NCI-H2107 (cell line): ENCODE measurements at places on chromosomes 1 and 21.
A peak's percentile ranks its signal among the peaks of the same experiment; 100 is the strongest.

GRCh38 chr1:212147581-212148033, 112.1 kb downstream of the DTL start:
- DNase-seq, result peak; percentile 82

DNA sequence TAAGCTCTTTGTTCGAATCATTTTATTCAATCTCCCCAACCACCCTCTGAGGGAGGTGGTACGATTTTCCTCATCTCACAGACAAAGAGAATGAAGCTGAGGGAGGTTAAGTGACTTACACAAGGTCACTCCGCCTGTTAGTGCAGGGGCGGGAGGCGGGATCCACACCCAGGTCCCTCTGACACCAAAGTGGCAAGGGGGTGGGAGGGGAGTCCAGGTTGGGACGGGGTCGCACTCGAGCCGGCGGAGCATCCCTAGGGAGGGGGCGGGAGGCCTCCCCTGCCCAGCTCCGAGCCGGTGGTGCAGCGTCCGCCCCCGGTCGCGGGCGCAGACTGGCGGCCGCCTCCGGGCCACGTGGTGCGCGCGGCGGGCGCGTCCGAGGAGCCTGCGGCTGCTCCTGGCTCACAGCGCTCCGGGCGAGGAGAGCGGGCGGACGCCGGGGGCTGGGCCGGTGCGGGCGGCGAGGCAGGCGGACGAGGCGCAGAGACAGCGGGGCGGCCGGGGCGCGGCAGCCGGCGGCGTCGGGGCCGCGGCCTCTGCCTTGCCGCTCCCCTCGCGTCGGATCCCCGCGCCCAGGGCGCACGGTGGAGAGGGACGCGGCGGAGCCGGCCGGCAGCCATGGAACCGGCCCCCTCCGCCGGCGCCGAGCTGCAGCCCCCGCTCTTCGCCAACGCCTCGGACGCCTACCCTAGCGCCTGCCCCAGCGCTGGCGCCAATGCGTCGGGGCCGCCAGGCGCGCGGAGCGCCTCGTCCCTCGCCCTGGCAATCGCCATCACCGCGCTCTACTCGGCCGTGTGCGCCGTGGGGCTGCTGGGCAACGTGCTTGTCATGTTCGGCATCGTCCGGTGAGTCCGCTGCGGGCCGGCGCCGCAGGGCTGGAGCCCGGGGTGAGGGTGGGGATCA, at the start of gene OPRD1:
TSS of gene OPRD1 (plus strand) at position 405 of the 903 bp plus-strand sequence. CDS start at position 619, 214 bp downstream.
- no peak for DNase-seq

DNA sequence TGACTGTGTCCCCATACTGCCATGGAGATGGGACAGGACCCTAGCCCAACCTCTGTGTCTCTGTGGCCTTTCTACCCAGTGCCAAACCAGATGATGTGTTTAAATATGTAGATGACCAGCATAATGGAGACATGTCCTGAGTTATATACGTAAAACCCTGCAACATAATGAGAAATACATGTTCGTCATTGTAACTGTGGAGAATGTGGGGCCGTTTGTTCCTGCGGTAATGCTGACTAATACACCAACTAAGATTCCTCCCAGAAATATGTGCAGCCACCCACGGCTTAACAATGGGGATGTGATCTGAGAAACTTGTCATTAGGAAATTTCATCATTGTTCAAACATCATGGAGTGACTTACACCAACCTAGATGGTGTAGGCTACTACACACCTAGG, 71.7 kb upstream of the SIM2 start:
- no peak for DNase-seq

DNA sequence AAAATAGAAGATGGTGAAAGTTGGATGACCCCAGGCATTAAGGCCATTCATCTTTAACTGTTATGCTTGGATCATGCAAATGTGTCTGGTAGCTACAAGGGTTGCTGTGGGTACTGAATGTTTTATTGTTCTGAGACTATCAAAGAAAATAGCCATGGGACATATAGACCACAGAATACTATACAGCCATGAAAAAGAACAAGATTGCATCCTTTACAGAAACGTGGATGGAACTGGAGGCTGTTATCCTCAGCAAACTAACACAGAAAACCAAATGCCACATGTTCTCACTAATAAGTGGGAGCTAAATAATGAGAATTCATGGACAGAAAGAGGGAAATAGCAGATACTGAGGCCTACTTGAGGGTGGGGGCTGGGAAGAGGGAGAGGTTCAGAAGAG, 249.0 kb downstream of the LTN1 start:
- no peak for DNase-seq

GRCh38 chr1:181126289-181126688, 37.8 kb downstream of the IER5 start:
- DNase-seq, result no peak

- DNase-seq, result no peak
Measured at GRCh38 chr1:110265186-110265585, 55.1 kb downstream of the KCNC4 start.

DNA sequence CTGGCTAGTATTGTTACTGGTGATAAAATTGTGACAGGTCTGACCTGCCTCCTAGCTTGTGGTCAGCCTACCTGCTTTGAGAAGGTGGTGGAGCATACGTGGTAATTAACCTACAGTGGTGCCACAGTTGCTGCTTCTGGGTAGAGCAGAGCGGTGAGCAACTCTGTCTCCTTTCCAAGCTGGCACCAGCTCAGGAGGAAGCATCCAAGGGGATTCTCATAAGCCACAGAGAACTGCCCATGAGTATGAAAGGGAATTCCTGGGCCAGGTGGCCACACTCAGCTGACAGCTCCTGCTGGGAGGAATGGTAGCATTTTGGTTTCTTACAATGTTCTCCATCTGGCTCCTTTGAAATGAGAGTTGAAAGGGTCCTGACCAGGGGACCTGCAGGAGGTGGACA, 39.4 kb downstream of the ATP2B4 start:
- DNase-seq, result no peak

DNA sequence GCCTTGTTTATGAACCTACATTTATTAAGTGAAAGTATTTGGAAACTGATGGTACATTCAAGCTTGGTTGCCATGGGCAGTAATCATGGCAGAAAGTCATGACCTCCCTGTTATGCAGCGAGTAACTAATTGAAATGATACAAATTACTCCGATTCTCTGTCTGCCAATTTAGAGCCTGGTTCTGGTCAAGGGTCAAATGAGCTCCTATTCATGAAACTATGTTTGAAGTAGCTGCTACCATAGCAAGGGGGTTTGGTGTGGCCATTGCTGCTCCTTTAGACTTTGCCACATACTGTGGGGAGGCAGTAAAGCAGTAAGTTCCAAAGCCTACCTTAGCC, 187.2 kb upstream of the FOXD3 start:
- no peak for DNase-seq

DNA sequence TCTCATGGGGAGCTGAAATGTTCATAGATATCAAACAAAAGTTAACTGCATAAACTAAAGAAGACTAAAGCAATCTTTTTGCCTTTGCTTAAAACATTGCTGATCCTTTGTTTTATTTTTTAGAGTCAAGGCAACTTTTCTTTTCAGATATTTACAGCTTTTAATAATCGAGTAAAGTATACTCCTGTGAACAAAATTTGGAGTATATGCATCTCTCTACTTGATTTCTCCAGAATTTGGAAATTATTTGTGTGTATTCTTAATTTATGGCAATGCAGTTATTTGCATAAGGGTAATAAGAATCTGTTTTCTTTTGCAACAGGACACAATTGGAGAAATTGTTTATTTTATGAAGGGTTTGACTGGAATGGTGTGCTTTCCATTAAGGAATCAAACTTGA, 4.2 kb upstream of the AQP10 start:
- no peak for DNase-seq

DNA sequence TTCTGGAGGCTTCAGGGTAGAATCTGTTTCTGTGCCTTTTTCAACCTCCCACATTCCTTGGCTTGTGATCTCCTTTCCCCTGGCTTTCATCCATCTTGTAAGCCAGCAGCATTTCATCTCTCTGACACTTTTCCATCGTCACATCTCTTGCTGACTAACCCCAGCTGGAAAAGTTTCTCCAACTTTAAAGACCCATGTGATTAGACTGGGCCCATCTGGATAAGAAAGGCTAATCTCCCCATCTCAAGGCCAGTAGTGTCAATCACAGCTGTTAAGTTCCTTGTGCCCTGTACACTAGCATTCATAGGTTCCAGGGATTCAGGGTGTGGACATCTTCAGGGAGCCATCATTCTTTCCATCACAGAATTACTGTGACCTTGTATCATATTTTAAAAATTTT, 452.1 kb downstream of the TTLL7 start:
- DNase-seq, result no peak

- no peak for DNase-seq
Measured at GRCh38 chr1:204885288-204885711, 14.6 kb downstream of the NFASC start.

- no peak for DNase-seq
Measured at GRCh38 chr1:175539986-175540385, 203.4 kb downstream of the TNR start.

- no peak for DNase-seq
Measured at GRCh38 chr1:52994656-52995055, 67.4 kb upstream of the PODN start.

DNA sequence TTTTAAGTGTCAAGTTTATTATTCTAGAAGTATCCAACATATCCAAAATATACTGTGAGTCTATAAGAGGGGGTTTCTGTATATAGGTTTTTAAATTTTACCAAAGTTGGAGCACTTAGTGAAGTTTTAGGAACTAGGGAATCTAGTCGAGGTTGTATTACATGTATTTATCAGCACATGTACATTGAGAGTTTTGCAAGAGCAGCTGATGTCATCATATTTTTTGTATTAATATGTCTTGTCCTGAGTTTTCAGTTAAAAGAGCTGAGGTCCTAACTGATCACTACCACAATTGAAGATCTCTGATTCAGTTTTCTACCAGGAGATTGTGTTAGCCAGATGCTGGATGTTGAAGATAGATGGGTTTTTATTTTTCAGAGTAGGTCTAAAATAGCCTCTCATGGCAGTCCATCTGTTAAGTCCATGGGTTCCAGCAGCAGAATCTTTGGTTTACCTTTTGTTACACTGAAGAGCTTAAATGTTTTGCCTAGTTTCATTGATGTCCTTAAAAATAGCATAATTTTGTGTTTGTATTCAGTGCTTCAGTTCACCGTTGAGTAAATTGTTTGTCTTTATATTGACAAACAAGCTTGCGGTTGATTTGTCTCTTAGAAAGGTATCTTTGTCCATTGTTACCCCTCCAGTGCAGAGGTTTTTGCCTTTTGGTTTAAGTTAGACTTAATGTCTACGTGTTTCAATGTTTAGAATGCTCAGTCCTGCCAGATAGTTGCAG, 16.0 kb downstream of the YBX1 start:
- DNase-seq, result no peak

GRCh38 chr1:147515045-147515869, 26.0 kb upstream of the BCL9 start:
- DNase-seq, result peak; percentile 52

DNA sequence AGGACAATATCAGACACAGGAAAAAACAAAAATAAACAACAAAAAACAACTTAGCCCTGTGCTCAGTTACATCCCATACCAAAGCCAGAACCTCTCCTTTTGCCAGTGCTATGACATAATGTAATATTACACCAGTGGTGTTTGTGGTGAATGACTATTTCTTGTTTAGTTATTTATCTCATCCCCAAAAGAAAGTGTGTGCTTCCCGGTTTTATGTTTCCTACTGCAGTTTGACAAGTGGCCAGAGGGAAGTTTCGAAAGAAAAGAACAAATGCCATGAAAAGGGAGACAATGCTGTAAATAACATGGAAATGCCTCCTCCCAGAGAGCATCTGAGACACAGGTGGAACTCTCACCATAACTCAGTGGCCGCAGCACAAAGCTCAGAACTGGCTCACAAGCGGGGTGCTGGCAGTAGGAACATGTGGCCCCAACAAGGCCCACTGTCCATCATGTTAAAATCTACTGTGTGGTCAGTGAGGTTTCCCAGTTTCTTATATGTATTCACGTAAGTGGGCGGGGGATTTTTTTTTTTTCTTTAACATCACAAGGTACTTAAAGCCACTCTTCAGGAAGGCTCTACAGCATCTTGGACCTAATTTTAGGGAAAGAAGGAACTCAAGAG, 158.2 kb downstream of the BARHL2 start:
- no peak for DNase-seq
